ENCODE measurements at places on chromosomes 5 and 9.

- no peak for DNase-seq
These were observed 272.7 kb downstream of the AGTPBP1 start for GRCh38 chr9:85469041-85469440.

- DNase-seq: no peak
These were observed 5.0 kb upstream of the TMEM268 start for GRCh38 chr9:114606068-114606467.

- no peak for DNase-seq
These were observed 257.1 kb downstream of the SAXO1 start for GRCh38 chr9:18775930-18776329.

DNA sequence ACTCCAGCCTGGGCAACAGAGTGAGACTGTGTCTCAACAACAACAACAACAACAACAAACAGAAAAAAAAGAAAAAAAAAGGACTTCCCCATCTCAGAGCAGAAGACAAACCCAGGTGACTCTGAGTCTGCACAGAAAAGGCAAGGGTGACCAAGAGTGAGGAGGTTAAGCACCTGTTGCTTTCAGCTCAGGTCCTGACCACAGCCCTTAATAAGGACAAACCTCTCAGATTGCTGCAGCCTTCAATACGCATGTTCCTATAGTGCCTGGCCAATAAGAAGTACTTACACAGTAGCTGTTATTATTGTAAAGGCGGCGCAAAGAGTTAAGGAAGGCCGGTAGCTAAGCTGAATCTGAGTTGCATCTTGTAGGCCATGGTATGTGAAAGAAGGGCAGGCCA is 102.3 kb upstream of the MSX2 start:
- DNase-seq: no peak

DNA sequence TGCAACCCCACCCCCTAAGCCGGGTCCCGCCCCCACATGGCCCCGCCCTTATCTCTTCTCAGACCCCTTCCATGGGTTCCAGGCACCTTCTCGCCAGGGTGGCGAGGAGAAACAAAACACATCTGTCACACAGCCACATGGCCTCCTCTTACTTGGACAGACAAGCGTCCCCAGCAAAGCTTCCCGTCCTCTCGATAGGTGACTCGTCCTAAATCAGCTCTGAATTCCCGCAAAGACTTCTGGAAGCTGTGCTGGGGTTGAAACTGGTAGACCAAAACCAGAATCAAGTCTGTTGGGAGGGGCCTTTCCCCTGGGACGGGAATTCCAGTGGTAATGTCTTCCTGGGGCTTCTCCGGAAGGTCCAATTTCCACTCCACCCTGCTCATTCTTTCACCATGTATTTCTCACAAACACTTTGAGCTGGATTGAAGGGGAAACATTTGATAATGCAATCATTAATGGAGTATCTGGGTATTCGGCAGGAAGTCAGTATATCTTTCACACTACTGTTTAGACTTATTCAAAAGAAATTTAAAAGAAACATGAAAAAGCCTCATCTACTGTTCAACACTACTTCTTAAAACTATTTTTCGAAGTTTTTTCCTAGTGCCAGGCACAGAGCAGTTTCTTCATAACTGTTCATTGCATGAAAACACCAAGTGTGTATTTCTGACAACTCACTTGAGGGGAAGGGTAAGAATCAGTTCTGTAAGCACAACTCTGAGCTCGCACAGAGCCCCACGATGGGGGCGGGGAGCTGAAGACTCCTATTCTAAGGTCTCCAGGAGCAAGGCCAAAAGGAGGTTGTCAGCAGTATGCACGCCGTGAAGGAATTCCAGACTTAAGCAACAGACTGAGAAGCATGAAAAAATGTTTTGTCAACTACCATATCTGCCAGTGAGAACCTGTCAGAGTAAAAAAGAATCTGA is 644 bp upstream of the CTNNAL1 start:
- no peak for DNase-seq

- DNase-seq: no peak
These were observed 42.5 kb upstream of the ROR2 start for GRCh38 chr9:91992461-91993041.

GRCh38 chr5:117337064-117337749 is 762.6 kb upstream of the SEMA6A start:
- DNase-seq: no peak

GRCh38 chr9:35341021-35341420 is 148.9 kb upstream of the RUSC2 start:
- no peak for DNase-seq

DNA sequence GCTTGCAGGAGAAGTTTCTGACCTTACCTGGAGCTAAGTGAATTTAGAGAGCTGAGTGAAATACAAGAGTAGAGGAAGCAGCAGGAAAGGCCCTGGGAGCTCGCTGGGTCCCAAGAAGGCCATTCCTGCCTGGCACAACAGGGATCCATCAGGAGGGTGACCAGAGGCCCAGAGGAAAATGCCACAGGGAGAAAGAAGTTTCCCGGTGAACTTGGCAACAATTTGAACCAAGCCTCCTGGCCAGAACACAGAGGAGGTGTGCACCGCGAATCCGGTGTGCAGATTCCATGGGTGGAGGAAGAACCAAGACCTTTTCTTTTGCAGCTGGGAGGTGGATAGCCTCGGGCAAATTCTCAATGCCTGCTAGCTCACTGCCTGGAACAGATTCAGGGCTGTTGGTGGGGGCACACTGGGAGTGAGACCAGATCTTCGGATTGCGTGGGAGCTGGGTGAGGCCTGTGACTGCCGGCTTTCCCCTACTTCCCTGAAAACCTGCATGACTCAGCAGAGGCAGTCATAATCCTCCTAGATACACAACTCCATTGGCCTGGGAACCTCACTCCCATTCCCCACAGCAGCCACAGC is 1850.9 kb upstream of the NUDT12 start:
- DNase-seq: no peak

DNA sequence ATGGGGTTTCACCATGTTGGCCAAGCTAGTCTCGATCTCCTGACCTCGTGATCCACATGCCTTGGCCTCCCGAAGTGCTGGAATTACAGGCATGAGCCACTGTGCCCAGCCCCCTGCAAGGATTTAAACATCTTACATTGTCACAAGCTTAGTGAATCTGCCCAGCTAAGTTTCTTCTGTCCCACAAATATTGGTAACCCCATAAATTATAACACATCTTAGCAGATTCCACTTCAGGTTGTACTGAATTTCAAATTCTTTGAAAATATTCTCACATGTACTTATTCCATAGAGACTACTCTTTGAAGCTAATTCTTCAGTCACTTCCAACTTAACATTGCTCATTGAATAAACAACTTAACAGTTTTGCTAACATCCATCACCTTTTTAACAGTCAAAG is 13.4 kb upstream of the AFF4 start:
- DNase-seq: no peak

- no peak for DNase-seq
These were observed 2.9 kb downstream of the MEGF9 start for GRCh38 chr9:120711354-120711753.

DNA sequence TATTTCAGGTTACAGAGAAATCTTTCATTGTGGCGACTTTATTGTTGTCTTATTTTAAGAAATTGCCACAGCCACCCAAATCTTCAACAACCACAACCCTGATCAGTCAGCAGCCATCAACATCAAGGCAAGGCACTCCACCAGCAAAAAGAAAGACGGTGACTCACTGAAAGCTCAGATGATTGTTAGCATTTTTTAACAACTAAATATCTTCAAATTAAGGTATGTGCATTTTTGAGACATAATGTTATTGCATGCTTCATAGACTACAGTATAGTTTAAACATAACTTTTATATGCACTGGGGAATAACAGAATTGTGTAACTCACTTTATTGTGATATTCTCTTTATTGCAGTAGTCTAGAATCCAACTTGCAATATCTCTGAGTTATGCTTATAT is 263.4 kb downstream of the TMEM232 start:
- no peak for DNase-seq

DNA sequence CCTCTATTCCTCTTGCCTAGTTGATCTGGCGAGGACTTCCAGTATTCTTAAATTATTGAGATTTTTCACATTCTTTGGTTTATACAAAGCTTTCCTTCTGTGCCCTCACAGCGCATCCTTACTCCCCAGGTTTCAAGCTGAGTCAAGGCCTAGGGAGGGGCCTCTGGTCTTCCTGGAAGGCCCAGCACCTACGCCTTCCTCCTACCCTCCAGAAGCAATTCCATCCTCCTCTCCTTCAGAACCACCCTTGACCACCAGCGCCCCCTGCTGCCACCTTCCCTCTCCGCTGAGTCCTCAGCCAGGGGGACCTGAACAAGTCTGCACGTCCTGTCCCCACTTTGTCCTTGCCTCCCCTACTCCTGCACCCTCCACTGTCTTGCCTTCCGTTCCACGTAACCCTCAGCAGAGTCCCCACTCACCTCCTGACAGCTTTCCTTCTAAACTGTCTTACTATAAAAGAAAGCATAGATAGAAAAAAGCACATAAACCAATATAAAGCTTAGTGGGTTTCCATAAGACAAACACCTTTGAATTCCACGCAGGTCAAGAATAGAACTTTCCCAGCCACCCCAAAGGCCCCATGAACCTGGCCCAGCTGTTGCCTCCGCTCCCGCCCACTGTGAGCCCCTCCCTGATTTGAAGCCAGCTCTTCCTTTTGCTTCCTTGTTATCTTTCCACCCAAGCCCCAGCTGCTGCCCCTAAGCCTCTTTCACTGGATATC is 63.0 kb upstream of the CTSL start:
- no peak for DNase-seq

GRCh38 chr5:28082610-28083009 is 1044.2 kb upstream of the CDH9 start:
- DNase-seq: no peak

DNA sequence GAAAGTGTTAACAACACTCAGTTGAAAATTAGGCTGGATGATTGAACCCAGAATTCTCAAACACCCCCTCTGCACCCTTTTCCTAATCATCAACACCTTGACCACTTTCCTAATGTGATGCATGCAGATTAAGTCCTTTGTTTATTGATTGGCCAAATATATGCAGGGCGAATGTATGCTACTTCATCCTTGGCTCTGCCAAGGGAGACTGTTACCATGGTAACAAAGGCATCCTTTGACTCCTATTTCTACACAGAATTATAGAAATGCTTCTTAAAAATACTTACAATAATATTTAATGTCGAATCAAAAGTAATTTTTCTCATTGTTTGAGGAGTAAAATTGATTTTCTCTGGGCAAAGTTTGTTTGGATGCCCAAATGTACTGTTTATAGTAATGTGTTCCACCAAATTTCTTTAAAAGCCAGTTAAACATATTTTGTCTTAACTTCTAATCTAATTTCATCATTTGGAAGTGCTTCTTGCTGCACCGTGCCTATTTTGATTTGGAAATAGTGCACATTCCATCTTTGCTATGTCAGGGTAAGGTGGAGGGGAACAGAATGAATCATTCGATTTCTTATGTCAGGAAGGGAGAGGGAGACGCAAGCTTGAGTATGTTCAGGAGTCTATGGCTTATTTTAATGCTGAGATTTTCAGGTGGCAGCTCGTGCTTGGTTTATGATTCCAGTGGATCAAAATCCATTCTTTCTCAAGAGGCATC is 1384.3 kb upstream of the WWC1 start:
- no peak for DNase-seq

GRCh38 chr9:90127923-90128322 is 514.7 kb downstream of the DIRAS2 start:
- DNase-seq: no peak

DNA sequence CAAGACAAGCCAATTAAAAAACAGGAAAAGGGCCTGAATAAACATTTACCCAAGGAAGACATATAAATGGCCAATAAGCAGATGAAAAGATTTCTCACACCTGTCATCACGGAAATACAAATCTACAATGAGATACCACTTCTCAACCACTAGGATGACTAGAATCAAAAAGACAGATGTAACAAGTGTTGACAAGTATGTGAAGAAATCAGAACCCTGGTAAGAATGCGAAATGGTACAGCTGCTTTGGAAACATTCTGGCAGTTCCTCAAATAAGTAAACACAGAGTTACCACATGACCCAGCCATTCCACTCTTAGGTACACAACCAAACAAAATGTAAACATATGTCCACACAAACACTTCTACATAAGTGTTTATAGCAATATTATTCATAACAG is 32.5 kb downstream of the LEAP2 start:
- no peak for DNase-seq

GRCh38 chr9:87193925-87194868 is 246.9 kb upstream of the GAS1 start:
- no peak for DNase-seq

GRCh38 chr9:83313781-83314180 is 224.4 kb downstream of the FRMD3 start:
- no peak for DNase-seq

DNA sequence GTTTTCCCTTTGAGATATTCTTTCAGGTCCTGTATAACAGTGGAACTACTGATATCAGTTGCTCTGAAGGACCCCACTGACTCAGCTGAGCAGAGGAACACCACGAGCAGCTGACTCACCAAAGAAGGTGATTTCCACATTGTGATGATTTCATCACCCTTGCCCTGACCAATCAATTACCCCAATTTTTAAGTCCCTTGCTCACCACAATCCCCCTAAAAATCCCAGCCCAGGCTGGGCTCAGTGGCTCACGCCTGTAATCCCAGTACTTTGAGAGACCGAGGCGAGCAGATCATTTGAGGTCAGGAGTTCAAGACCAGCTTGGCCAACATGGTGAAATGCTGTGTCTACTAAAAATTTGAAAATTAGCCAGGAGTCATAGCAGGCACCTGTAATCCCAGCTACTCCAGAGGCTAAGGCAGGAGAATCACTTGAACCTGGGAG is 125.3 kb upstream of the ABCA1 start:
- no peak for DNase-seq

- no peak for DNase-seq
These were observed 86.3 kb downstream of the STK10 start for GRCh38 chr5:172101547-172102217.

DNA sequence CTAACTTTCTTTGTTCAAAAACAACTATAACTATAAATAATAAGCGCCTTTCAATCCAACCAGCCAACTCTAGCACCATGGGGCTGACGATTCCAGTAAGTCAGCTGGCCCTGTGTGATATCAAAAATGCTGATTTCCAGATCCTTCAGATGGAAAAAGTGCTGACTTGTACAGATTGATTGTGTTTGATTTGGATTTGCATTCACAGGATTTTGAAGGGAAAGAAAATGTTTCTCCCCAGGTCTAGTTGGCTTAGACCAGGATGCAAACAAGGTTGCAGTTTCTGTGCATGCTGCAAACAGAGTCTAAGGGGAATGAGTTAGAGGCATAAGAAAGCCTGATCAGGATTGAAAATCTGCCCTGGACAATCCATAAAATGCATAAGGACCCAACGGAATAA is 68.9 kb downstream of the SLC1A3 start:
- no peak for DNase-seq

- DNase-seq: no peak
These were observed 231.7 kb downstream of the ARHGAP26 start for GRCh38 chr5:143001764-143002351.

DNA sequence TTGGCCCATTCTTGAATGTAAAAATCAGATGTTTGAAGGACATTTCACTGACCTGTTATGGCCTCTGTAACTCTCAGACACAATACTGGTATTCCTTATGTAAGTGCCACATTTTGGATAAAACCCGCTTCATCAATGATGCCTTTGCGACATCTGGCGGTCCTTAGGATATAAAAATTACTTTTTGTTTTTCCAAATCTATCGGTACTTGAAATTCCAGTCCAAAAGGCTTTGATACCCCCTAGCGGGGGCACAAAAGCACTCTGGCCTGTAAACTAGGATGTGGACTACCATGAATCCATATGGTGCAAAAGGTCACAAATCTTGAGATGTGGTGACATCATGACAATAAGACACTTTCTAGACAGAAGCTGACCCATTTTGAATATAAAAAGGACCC is 291.8 kb downstream of the KIAA0825 start:
- no peak for DNase-seq

GRCh38 chr5:119117237-119117636 is 46.4 kb downstream of the DMXL1 start:
- DNase-seq: no peak
